ENCODE measurements at places on chromosomes 6 and 20. TPM values are rescaled to one million over a fixed set of nuclear protein-coding genes. Genes with fewer than 3 reads are reported as not detected.

The COL21A1 gene
- 21.7 TPM for polyA plus RNA-seq

The EPHA7 gene
- polyA plus RNA-seq: 1.3 TPM

The ETV7 gene
- 0.06 TPM for polyA plus RNA-seq

The ABHD16B gene
- polyA plus RNA-seq: 0.12 TPM

The SIRPB2 gene
- 2.1 TPM for polyA plus RNA-seq

The ANKRD66 gene
- not detected for polyA plus RNA-seq

Measured in heart left ventricle (tissue), 16 donors.